ENCODE measurements at places on chromosomes 11 and 22.

DNA sequence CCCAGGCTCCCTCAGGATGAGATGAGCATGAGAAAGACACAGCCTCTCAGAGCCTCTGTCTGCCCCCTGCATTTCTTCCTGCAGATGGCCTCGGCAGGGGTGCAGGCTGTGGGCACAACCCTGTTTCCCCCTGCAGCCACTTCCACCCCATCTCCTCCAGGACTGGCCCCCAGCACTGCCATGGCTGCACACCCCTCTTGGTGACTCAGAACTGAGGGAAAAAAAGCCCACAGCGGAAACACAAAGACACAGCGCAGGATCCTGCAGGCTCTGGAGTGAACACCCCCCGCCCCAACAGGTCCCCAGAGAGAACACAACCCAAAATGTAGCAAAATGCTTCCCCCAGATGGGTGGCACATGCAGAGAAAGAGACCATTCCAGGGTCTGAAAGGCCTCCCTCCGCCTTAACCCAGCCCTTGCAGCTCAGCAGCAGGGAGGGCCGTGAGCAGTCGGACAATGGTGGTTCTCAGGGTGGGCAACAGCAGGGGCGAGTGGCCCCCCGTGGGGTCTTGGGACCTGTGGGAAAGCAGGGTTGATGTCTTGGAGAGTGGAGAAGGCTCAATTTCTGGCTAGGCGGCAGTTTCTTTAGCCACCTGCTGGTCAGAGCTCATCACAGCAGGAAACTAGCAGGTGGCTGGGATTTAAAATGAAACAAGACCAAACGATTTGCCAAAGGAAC lies 8.0 kb downstream of the TUBGCP6 start:
- H3K36me3 ChIP-seq: peaks cover 53% of the 10 kb centered on the region
- H3K27me3 ChIP-seq: no peaks in the 10 kb centered on the region
- no peak overlapping the region for H3K27ac ChIP-seq

- H3K27ac ChIP-seq: no peak overlapping the region
- no peak for DNase-seq
- no peaks in the 10 kb centered on the region for H3K36me3 ChIP-seq
These were observed 87.1 kb upstream of the LDLRAD3 start for GRCh38 chr11:35856756-35857155.

GRCh38 chr11:85976525-85976924 lies 92.4 kb downstream of the PICALM start:
- H3K4me3 ChIP-seq: no peak overlapping the region
- H3K27ac ChIP-seq: peak overlapping the region; percentile 45
- peaks cover 38% of the 10 kb centered on the region for H3K4me1 ChIP-seq
- H3K27me3 ChIP-seq: no peaks in the 10 kb centered on the region
- DNase-seq: no peak
- peaks cover 78% of the 10 kb centered on the region for H3K36me3 ChIP-seq

DNA sequence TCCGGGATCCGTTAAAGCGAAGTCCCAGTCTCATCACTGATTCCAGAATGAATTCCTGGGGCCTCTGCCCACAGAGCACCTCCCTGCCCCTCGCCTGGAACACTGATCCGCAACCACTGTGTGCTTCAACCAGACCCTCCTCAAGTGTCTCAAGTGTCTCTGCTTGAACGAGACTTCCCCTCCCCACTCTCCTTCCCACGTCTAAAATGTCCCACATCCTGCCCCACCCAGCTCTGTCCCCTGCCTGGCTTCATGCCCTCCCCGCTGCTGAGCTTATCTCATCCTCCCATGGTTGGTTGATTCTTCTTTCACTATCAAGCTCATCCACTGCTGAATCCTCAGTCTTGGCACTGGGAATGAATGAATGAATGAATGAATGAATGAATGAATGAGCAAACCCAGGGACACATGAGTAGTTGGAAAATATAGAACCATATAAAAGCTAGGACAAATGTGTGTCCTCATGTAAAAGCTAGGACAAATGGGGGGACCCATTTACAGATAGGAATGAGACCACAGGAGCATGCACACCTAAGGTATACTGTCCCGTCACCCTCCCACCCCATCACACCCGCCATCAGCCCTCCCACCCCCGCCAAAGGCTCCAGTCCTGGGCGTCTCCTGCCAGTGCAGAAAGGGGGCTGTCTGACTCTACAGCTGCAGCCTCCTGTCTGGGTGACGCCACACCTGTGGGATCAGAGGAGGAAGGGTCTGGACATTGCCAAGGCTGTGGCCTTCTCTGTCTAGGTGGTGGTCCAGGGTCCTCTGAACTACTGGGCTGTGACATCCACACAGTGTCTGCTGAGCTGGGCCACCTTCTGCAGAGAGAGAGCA lies 71.4 kb upstream of the LINC01488 start:
- peaks cover 13% of the 10 kb centered on the region for H3K4me1 ChIP-seq
- no peak for DNase-seq
- H3K4me3 ChIP-seq: no peak overlapping the region
- H3K36me3 ChIP-seq: no peaks in the 10 kb centered on the region
- no peaks in the 10 kb centered on the region for H3K27me3 ChIP-seq

DNA sequence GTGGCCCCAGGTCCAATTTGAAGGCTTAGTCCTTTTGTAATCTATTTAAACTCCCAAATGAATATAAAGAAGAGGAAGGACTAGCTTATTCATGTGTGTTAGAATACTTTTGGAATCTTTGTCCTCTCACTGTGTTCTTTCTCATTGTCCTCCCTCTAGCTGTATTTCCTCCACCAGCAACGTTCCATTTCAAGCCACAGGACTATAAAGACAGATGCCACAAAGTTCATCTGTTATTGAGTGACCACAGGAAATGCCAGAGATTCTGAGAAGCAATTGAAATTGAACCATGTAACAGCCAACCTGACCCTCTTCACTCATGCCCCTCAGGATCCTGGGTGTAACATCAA lies 336.6 kb upstream of the API5 start:
- no peaks in the 10 kb centered on the region for H3K36me3 ChIP-seq
- H3K27me3 ChIP-seq: no peaks in the 10 kb centered on the region
- no peak overlapping the region for H3K4me3 ChIP-seq
- H3K27ac ChIP-seq: no peak overlapping the region
- DNase-seq: no peak
